ENCODE measurements at places on chromosomes 5 and 9. TPM values are rescaled to one million over a fixed set of nuclear protein-coding genes. Genes with fewer than 3 reads are reported as not detected.

DNA sequence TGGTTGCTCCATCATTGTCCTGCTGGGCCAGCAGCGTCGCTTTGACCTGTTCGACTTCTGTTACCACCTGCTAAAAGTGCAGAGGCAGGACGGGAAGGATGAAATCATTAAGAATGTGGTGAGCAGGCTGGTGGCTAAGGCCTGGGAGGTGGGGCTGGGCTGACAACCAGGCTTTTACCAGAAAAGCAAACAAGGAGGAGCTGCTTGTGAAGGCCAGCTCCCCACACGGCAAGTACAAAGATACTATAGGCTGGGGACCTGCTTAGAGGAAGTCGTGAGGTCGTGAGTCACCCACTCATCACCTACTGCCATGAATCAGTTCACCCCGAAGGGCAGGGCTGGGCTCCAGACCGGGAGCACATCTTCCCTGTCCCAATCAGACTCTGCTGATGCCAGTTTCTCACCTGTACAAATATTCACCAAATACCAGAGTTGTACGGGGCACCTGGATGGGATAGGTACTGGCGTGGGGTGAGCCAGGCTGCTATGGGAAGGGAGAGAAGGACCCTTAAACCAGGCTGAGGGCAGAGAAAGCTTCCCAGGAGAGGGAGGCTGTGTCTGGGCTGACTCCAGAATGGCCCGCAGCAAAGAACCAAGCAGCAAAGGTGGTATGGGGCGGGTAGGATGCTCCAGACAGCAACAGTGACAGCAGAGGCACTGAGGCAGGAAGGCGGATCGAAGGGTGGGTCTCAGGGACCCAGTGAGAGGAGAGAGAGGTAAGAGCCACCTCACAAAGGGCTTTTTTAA lies 69.3 kb upstream of the NIPAL4 start:
- peak overlapping the region; percentile 68 for H3K27ac ChIP-seq
- H3K36me3 ChIP-seq: peaks cover 75% of the 10 kb centered on the region
- H3K4me3 ChIP-seq: no peak overlapping the region
- no peak for DNase-seq

- no peaks in the 10 kb centered on the region for H3K27me3 ChIP-seq
- no peak overlapping the region for H3K4me3 ChIP-seq
- no peak for DNase-seq
- H3K4me1 ChIP-seq: no peaks in the 10 kb centered on the region
- H3K36me3 ChIP-seq: no peaks in the 10 kb centered on the region
- H3K27ac ChIP-seq: no peak overlapping the region
Observed at GRCh38 chr5:130541617-130542221, 623.3 kb downstream of the HINT1 start.

- H3K4me3 ChIP-seq: no peak overlapping the region
- H3K4me1 ChIP-seq: peaks cover 12% of the 10 kb centered on the region
- DNase-seq: no peak
- no peak overlapping the region for H3K27ac ChIP-seq
Observed at GRCh38 chr5:36237751-36238150, 4.0 kb downstream of the NADK2 start.

- DNase-seq: no peak
- H3K4me3 ChIP-seq: no peak overlapping the region
- H3K36me3 ChIP-seq: no peaks in the 10 kb centered on the region
- no peaks in the 10 kb centered on the region for H3K4me1 ChIP-seq
- no peaks in the 10 kb centered on the region for H3K27me3 ChIP-seq
Observed at GRCh38 chr5:13766236-13766635, 178.3 kb downstream of the DNAH5 start.

GRCh38 chr9:83544002-83544698 lies 5.9 kb upstream of the FRMD3 start:
- no peak overlapping the region for H3K27ac ChIP-seq
- no peaks in the 10 kb centered on the region for H3K36me3 ChIP-seq
- peak; percentile 15 for DNase-seq
- peaks cover 2% of the 10 kb centered on the region for H3K27me3 ChIP-seq
- H3K4me3 ChIP-seq: no peak overlapping the region

DNA sequence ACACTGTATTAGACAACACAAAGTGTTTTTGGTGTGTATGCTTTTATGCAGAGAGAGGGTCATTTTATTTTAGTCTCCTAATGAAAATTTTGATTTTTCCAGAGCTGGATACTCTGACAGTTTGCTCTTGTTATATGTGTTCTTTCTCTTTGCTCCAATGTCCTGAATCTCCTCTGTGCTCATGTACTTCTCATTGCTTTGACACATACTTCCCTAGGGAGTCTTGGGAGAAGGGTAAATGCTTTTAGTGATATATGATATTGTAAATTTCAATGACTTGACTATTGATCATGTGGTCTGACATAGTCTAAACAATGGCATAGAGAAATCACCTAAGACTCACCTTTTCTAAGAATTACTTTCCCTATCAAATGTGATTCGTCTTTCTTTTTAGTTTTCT lies 972.6 kb upstream of the EDIL3 start:
- H3K36me3 ChIP-seq: no peaks in the 10 kb centered on the region
- DNase-seq: no peak
- no peak overlapping the region for H3K27ac ChIP-seq
- H3K27me3 ChIP-seq: no peaks in the 10 kb centered on the region

DNA sequence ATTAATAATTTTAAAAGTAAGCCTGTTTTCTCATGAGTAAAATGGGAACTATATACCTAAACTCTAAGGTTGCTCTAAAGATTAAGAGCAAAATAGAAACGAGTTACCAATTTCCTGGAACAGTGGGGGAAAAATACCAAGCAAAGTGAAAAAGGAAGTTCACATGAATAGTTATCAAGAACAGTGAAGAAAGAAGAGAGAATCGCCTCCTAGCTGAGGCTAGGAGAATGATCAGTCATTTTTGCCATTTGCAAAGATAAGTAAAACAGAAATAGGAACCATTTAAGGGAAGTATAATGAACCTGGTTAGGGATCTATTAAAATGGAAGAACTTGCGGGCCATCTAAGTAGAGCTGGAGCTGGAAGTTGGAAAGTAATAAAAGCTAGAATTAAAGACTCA lies 50.7 kb downstream of the P4HA2 start:
- no peak overlapping the region for H3K4me3 ChIP-seq
- no peaks in the 10 kb centered on the region for H3K27me3 ChIP-seq
- DNase-seq: no peak
- H3K36me3 ChIP-seq: no peaks in the 10 kb centered on the region
- no peak overlapping the region for H3K27ac ChIP-seq

DNA sequence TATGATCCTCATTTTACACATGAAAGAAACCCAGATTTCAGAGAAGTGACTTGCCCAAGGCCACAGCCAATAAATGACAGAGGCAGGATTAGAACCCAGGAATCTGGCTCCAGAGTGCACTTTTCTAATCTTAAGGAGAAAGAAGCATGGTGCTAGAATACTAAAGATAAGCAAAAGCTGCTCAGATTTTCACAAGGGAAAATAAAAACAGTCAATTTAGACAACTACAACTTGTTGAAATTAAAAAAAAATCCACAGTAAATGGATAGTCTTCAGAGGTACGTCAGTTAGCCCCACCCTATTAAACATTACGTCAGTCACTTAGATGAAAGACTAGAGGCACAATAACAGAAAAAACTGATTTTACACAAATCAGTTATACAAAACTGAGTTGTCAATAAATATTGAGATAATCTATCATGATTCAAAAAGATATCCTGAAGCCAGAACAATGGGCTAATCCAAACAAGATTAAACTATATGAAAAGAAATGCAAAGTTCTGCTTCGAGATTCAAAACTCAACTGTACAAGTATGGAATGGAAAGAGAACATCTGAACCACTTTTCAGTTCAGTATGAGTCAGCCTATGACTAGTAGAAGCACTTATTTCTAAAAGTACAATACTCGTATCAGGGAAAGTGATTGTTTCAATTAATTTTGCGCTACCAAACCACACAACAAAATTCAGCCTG lies 9.3 kb downstream of the TMEM245 start:
- H3K36me3 ChIP-seq: no peaks in the 10 kb centered on the region
- peaks cover 4% of the 10 kb centered on the region for H3K4me1 ChIP-seq
- H3K27ac ChIP-seq: no peak overlapping the region
- no peak overlapping the region for H3K4me3 ChIP-seq
- no peaks in the 10 kb centered on the region for H3K27me3 ChIP-seq
- peak; percentile 78 for DNase-seq

- no peaks in the 10 kb centered on the region for H3K27me3 ChIP-seq
- peak overlapping the region; percentile 17 for H3K4me3 ChIP-seq
- no peaks in the 10 kb centered on the region for H3K36me3 ChIP-seq
- H3K4me1 ChIP-seq: peaks cover 8% of the 10 kb centered on the region
- peak; percentile 76 for DNase-seq
Observed at GRCh38 chr5:140362875-140363630, 3.1 kb downstream of the SLC4A9 start.

DNA sequence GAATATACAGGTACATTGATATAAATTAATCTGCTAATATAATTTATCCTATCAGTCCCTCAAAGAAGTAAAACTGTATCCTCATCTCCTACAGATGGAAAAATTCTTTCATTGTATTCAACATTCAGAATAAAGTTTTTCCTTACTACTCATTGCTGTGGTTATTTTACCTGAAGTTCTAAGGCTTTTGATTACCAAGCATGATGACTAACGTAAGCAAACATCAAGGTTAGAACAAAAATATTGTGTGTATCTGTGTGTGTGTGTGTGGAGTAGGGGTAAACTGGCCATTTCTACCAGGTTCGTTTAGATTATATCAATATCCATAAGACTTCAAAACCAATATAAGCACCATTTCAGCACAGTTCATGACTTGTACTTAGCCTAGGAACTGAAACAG lies 560.7 kb upstream of the TRPC7 start:
- H3K27ac ChIP-seq: no peak overlapping the region
- H3K4me1 ChIP-seq: no peaks in the 10 kb centered on the region
- H3K4me3 ChIP-seq: no peak overlapping the region
- DNase-seq: no peak

- no peaks in the 10 kb centered on the region for H3K4me1 ChIP-seq
- DNase-seq: no peak
- no peak overlapping the region for H3K27ac ChIP-seq
- no peak overlapping the region for H3K4me3 ChIP-seq
- H3K27me3 ChIP-seq: no peaks in the 10 kb centered on the region
Observed at GRCh38 chr9:36049408-36049807, 12.7 kb downstream of the RECK start.

DNA sequence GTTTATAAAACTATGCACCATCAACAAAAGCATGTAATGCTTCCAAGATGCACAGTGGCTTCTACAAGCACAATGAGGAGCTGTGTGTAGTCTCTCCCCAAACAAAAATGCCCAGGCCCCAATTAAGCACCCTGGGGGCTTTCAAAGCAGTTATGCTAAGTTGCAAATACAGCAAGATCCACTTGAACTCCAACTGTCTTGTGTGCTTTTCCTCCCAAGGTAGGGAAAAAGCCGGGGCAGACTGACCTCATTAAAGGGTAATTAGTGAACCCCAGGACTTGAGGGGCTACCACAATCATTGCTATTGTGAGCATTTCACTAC lies 13.1 kb downstream of the ZNF608 start:
- peaks cover 9% of the 10 kb centered on the region for H3K27me3 ChIP-seq
- H3K27ac ChIP-seq: no peak overlapping the region
- no peak overlapping the region for H3K4me3 ChIP-seq
- H3K36me3 ChIP-seq: no peaks in the 10 kb centered on the region
- H3K4me1 ChIP-seq: no peaks in the 10 kb centered on the region

DNA sequence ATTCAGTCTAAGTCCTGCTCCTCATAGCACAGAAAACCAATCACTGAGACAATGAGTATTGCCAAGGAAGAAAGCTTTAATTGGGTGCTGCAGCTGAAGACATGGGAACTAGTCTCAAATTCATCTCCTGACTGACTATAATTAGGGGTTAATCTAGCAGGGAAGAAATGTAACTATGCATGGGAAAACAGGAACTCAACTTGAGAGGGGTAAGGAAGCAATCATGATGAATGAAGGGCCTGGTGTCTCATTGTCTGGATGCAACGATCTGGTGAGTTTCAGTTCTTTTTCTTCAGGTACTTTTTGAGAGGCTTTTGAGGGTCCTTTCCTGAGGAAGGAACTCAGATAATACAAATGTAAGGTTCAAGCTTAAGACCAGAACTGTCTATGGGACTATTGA lies 24.0 kb upstream of the OCLN start:
- no peaks in the 10 kb centered on the region for H3K4me1 ChIP-seq
- no peak overlapping the region for H3K4me3 ChIP-seq
- DNase-seq: no peak
- H3K27ac ChIP-seq: no peak overlapping the region
- no peaks in the 10 kb centered on the region for H3K27me3 ChIP-seq

- H3K27ac ChIP-seq: no peak overlapping the region
- peaks cover 20% of the 10 kb centered on the region for H3K4me1 ChIP-seq
- H3K36me3 ChIP-seq: no peaks in the 10 kb centered on the region
- no peak overlapping the region for H3K4me3 ChIP-seq
Observed at GRCh38 chr9:130993303-130994030, 15.5 kb upstream of the LAMC3 start.

- no peak overlapping the region for H3K4me3 ChIP-seq
- no peaks in the 10 kb centered on the region for H3K36me3 ChIP-seq
- no peak overlapping the region for H3K27ac ChIP-seq
- H3K4me1 ChIP-seq: no peaks in the 10 kb centered on the region
- no peak for DNase-seq
- no peaks in the 10 kb centered on the region for H3K27me3 ChIP-seq
Observed at GRCh38 chr5:8185852-8186251, 316.9 kb downstream of the MTRR start.

DNA sequence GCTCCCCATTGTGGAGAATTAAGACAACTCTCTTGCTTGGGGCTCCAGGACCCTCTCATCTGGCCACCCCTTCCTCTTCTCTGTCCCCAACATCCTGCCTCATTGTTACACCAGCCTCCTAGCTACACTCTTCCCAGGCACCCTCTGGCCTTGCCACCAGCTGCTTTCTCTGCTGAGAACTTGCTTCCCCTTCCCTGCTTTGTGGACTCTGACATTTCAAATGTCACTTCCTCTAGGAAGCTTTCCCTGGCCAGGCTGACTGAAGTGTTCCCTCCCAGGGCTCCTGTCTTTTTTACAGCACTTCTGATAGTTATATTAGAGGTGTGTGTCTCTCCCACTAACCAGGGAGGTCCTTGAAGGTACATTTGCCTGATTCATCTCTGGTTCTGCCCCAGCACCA lies 194.0 kb upstream of the KLF4 start:
- H3K27me3 ChIP-seq: no peaks in the 10 kb centered on the region
- H3K36me3 ChIP-seq: no peaks in the 10 kb centered on the region
- peaks cover 8% of the 10 kb centered on the region for H3K4me1 ChIP-seq
- DNase-seq: no peak
- H3K27ac ChIP-seq: no peak overlapping the region
- no peak overlapping the region for H3K4me3 ChIP-seq

- no peak overlapping the region for H3K27ac ChIP-seq
- H3K4me1 ChIP-seq: peaks cover 40% of the 10 kb centered on the region
- DNase-seq: no peak
- H3K27me3 ChIP-seq: no peaks in the 10 kb centered on the region
- no peaks in the 10 kb centered on the region for H3K36me3 ChIP-seq
Observed at GRCh38 chr9:120937127-120937526, 10.5 kb upstream of the TRAF1 start.

The GPRIN1 gene
- total RNA-seq: 1.3 TPM

The CARD9 gene
- total RNA-seq: 4.0 TPM

The JAKMIP2 gene
- 14.9 TPM for total RNA-seq

The SMIM33 gene
- total RNA-seq: not detected

The SNCB gene
- not detected for total RNA-seq

All from natural killer cell (primary cell).